Vein endothelial cell (primary cell): ENCODE measurements at places on chromosomes 1 and 21. TPM values are rescaled to one million over a fixed set of nuclear protein-coding genes. Genes with fewer than 3 reads are reported as not detected.

Gene PPIAL4G
- total RNA-seq, result not detected in 2 replicates

Gene SYCP1
- not detected in 2 replicates for total RNA-seq

Gene BSND
- not detected in 2 replicates for total RNA-seq

Gene MFSD2A
- 1.6 and 3.4 TPM in 2 replicates for total RNA-seq

Gene SCP2
- 106 and 131 TPM in 2 replicates for total RNA-seq

Gene IFI44L
- total RNA-seq, result 1.3 and 1.5 TPM in 2 replicates

Gene CD247
- total RNA-seq, result not detected in 2 replicates

Gene THRAP3
- 170 and 183 TPM in 2 replicates for total RNA-seq

Gene GSTM1
- 20.6 TPM in 1 of 2 replicates, not detected in the other for total RNA-seq

Gene ERO1B
- 2.5 and 2.9 TPM in 2 replicates for total RNA-seq

Gene PIK3R3
- 11.8 and 14.9 TPM in 2 replicates for total RNA-seq

Gene AADACL4
- not detected in 2 replicates for total RNA-seq

Gene OR2T2
- total RNA-seq, result not detected in 2 replicates

Gene LCE1C
- total RNA-seq, result not detected in 2 replicates

Gene FMO1
- total RNA-seq, result not detected in 2 replicates

Gene NOS1AP
- 0.98 and 1.2 TPM in 2 replicates for total RNA-seq

Gene OR2L8
- total RNA-seq, result not detected in 2 replicates

Gene GBP6
- total RNA-seq, result not detected in 2 replicates

Gene INSRR
- not detected in 2 replicates for total RNA-seq
